NCI-H1105 treated with DMSO at 0.1 percent for 48 hours (cell line): ENCODE measurements at places on chromosomes 1 and 21.
A peak's percentile ranks its signal among the peaks of the same experiment; 100 is the strongest.

DNA sequence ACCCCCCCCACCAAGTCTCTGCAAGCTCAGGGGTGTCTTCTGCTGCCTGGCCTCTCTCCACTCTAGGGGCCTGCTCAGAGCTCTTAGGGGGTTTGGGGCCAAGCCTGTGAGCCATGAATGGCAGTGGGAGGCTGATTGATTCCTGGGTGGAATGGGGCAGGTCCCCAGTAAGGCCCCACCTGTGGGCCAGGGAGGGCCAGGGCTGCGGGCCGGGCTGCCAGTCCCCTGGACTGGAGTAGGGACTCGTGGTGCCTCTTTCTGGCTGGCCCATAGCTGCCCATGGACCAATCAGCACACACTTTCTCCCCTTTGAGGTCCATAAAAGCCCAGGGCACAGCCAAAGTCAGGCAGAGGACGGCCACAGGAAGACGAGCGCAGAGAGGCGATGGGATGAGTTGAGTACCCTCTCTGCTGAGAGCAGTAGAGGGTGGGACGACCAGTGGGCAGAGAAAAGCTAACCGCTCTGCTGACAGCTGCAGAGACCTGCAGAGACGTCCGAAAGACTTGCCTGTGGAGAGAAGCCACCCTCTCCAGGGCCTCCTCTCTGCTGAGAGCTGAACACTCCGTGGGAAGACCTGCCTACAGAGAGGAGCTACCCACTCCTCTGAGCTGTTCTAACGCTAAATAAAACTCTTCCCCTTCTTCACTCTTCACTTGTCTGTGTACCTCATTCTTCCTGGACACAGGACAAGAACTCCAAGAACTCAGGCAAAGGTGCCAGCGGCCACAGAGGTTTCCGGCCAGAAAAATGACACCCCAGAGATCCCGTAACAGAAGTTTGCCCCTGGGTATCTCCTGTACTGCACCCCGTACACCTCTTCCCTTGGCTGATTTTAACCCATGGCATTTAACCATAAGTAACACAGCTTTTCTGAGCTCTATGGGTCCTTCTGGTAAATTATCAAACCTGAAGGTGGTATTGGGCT, 38.2 kb upstream of the TARDBP start:
- DNase-seq, result no peak

- DNase-seq, result no peak
Measured at GRCh38 chr1:152251391-152251790, 27.4 kb upstream of the HRNR start.

DNA sequence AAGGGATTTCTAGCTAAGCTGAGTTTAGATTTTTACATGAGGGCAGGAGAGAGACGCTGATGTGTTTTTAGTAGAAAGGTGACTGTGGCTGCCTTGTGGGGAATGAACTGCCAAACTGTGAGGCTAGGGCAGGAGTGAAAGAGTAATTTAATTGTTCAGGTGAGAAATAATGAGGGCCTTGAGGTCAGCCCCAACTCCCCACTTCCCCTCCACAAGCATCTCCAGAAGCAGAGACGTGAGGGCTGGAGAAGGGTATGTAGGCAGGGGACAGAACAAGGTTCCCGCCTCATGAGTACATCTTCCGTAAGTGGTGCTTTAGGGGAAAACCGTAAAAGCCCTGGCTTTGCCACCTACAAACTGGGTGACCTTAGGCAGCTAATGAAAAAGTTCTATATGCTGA, 70.8 kb downstream of the WARS2 start:
- no peak for DNase-seq

GRCh38 chr1:171179318-171180227, 5.5 kb upstream of the FMO2 start:
- no peak for DNase-seq

DNA sequence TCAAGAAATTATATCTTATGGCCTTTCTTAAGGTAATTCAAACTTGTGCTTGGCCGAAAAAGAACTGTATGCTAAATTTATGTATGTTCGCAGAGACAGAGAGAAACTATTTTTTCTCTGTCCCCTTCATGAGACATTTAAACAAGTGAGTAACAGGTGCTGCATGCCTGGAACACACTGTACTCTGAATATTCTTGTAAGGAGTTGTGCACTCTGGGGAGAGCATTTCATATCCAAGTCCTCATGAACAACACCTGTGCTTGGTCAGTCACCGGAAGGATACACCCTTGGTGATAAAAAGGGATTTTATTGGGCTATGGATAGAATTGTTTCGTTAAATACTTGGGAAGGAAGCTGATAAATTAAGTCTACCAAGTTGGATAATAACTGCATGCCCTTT, 220.8 kb upstream of the NRIP1 start:
- DNase-seq, result no peak

GRCh38 chr1:108692724-108693655, 880 bp downstream of the PRPF38B start:
- DNase-seq, result peak; percentile 71

DNA sequence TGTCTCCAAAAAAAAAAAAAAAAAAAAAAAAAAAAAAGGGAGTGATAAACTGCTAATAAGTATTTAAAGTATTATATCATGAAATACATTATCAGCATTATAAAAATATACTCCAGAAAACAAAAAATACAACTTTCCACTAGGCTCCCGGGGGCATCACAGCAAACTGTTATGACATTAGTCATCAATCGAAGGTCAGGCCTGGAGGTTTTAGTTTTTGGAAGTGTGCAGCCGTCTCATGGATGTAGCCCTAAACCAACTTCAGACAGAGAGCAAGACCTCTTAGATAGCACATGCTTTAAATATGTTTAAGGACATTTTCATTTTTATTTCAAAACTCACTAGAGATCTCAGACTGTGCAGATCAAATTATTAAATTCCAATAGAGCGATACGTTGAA, 106.3 kb downstream of the RERE start:
- DNase-seq, result no peak

DNA sequence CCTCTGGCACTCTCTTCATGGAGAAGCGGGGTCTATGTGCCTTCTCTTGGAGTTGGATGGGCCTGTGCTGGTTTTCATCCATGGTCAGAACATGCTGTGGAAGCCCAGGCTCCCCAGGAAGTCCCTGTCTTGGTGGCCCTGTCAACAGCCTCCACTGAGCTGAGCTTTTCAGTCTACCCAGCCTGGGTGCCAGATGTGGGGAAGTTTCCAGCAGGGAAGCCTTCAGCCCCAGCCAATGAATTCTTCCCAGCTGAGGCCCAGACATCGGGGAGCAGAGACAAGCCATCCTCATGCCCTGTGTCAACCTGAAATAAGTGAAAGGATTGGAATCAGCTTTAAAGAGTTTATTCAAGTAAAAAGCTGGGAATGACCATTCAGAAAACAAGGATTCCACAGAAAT, 75.1 kb upstream of the PGBD5 start:
- DNase-seq, result no peak

GRCh38 chr1:194081444-194081843, 895.0 kb upstream of the B3GALT2 start:
- no peak for DNase-seq

GRCh38 chr1:72937905-72938304, 655.6 kb upstream of the NEGR1 start:
- no peak for DNase-seq

DNA sequence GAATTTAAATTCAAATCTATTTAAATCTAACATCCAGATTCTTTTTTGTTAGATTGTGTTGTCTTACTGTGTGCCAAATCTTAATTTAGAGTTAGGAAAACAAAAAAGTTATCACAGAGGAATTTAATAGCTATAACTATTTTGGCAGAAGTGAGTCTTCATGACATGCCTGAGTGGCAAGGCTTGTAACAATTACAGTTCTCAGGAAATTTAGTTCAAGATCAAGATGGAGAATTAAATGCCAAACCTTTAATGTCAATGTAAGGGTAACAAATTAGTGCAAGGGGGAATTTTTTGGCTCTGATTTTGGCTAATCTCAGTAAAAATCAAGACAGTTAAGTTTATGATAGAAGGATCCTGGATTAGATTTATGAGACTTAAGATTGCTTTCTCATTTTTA, 58.4 kb downstream of the GDAP2 start:
- no peak for DNase-seq

- no peak for DNase-seq
Measured at GRCh38 chr1:201320168-201320788, 37.0 kb downstream of the PKP1 start.

GRCh38 chr1:185059950-185060571, 14.7 kb downstream of the RNF2 start:
- no peak for DNase-seq

- DNase-seq, result no peak
Measured at GRCh38 chr1:44212355-44213221, 683 bp upstream of the DMAP1 start.

DNA sequence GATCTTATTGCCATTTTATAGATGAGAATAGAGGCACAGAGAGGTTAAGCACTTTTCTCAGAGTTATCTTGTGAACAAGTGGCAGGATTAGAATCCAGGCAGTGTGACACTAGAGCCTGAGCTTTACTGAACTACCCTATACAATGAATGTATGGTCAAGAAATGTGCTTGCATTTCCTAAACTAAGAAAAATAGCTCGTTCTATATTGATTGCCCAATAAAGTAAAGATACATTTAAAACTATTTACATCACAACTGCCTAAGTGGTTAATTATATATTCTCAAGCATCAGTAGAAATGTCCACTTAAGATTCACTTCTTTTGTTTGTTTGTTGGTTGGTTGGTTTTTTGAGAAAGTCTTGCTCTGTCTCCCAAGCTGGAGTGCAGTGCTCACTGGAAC, 91.6 kb downstream of the ZFYVE9 start:
- DNase-seq, result no peak

- no peak for DNase-seq
Measured at GRCh38 chr1:214400131-214400530, 119.2 kb downstream of the SMYD2 start.

DNA sequence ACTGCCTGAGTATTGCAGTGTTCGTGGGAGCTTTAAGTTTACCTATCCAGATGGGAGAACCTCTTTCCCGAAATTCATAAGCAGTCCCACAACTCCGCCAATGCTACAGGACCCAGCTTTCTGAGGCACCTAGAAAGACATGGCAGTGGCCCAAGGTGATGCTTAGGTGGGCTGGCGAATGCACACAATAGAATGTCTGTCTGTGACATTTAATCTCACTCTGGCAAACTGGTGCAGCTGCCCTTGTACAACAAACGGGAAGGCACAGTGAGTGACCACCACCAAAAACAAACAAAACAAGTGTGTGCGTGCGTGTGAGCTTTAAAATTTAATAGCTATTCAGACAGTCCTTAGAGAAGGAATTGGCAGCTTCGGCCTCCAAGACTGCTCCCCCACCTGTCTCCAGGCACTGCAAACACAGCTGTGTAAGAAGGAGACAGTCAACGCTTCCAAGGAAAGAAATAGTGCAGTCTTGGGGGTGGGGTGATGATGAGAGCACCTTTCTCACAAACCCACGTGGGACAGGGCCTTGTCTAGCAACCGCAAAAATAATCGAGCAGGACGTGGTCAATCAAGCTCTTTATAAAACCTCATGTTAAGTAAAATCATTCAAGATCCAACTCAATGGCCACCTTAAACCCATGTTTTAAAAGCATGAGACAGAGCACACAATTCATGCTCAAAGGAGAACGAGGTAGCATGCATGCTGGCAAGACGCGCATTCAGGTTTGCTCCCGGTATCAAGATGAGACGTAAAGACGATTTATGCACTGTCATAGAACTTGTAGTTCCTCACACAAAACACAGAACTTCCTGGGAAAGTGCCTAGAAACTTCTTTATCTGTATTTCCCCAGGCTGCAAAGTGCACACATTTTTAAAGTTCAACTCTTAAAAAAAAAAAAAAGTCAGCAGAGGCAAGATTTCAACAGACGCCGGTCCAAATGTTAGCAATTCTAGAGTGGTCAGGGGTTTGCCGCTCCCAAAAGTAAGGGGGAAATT, 84.1 kb downstream of the TM2D1 start:
- peak; percentile 73 for DNase-seq

- peak; percentile 42 for DNase-seq
Measured at GRCh38 chr1:183472488-183473216, at the start of gene SMG7. SMG7 (plus strand) TSS chr1:183472499; CDS start chr1:183472621, 122 bp downstream.

DNA sequence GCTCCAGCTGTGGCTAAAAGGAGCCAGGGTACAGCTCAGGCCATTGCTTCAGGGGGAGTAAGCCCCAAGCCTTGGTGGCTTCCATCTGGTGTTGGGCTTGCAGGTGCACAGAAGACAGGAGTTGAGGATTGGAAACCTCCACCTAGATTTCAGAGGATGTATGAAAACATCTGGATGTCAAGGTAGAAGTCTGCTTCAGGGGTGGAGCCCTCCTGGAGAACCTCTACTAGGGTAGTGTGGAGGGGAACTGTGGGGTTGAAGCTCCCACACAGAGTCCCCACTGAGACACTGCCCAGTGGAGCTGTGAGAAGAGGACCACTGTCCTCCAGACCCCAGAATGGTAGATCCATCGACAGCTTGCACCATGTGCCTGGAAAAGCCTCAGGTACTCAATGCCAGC, 183.0 kb downstream of the PDE4B start:
- DNase-seq, result no peak

GRCh38 chr1:233597489-233597901, 16.4 kb upstream of the KCNK1 start:
- no peak for DNase-seq

DNA sequence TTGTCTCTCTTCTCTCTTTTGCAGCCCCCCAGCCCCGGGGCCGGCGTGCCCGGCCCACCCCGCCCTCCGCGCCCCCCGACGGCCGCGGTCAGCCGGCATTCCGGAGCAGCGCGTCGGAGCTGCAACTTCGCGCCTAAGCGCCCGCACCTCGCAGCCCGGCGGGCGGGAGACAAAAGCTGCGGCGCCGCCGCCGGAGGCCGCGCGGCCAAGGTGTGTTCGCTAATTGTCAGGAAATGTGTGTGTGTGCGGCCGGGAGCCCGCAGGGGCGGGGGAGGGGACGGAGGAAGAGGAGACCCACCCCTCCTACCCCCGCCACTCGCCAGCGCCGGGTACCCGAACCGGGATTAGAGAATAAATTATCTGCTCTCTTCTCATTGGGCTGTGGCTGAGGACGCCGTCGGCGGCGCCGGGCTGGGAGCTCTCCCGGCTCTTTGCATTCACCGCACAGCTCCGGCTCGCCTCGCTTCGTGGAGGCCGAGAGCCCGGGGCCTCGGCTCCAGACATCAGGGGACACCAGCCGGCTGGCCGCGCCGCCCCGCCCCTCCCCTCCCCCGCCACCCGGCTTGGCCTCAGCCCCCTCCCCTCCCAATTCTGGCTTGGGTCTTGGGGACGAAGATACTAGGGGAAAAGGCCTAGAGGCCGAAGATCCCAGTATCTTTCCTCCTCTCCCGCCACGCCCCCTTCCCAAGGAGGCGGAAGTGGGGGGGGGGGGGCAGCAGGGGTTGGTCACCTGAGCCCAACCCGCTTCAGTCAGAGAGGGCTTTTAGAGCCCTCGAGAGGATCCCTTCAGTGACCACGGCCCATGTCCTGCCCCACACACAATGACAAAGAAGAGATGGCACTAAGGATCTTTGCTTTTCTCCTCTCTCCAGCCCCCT, 1.3 kb upstream of the BLACAT1 start:
- peak; percentile 72 for DNase-seq

GRCh38 chr21:27298465-27298864, 331.6 kb upstream of the ADAMTS5 start:
- DNase-seq, result no peak
